WTC11 (cell line): ENCODE measurements at places on chromosomes 1 and 21. TPM values are rescaled to one million over a fixed set of nuclear protein-coding genes. Genes with fewer than 3 reads are reported as not detected.

CTTNBP2NL gene
- 28.5 to 32.8 TPM (median 32.0 TPM) in 3 replicates for total RNA-seq

IL10 gene
- total RNA-seq = not detected in 3 replicates

CD34 gene
- 0.18 to 0.35 TPM (median 0.27 TPM) in 3 replicates for total RNA-seq

PRAMEF17 gene
- not detected in 3 replicates for total RNA-seq

SDHB gene
- total RNA-seq = 81.5 to 90.1 TPM (median 89.5 TPM) in 3 replicates

RHOU gene
- total RNA-seq = 5.8 to 6.0 TPM (median 5.8 TPM) in 3 replicates

AGRN gene
- 184 to 198 TPM (median 186 TPM) in 3 replicates for total RNA-seq

CELA3A gene
- 7.2 to 9.6 TPM (median 8.0 TPM) in 3 replicates for total RNA-seq

HOOK1 gene
- 33.8 to 45.9 TPM (median 43.9 TPM) in 3 replicates for total RNA-seq

DPT gene
- total RNA-seq = 0.11 TPM in 1 of 3 replicates, not detected in the others

RAD54L gene
- 51.2 to 54.7 TPM (median 53.7 TPM) in 3 replicates for total RNA-seq

SYNJ1 gene
- total RNA-seq = 4.2 to 6.3 TPM (median 6.1 TPM) in 3 replicates

C4BPA gene
- 0.23 to 0.39 TPM (median 0.30 TPM) in 3 replicates for total RNA-seq

FLG2 gene
- total RNA-seq = not detected in 3 replicates

KRTAP22-1 gene
- total RNA-seq = not detected in 3 replicates

OPTC gene
- 0.55 to 1.2 TPM (median 0.76 TPM) in 3 replicates for total RNA-seq

PHLDA3 gene
- total RNA-seq = 53.9 to 95.1 TPM (median 59.7 TPM) in 3 replicates

HMCN1 gene
- total RNA-seq = 5.6 to 10.6 TPM (median 10.5 TPM) in 3 replicates

C8B gene
- total RNA-seq = 0.30 to 0.46 TPM in 2 of 3 replicates, not detected in the other

IRF6 gene
- 16.6 to 17.9 TPM (median 17.2 TPM) in 3 replicates for total RNA-seq
